ENCODE measurements at places on chromosomes 12 and 14.

DNA sequence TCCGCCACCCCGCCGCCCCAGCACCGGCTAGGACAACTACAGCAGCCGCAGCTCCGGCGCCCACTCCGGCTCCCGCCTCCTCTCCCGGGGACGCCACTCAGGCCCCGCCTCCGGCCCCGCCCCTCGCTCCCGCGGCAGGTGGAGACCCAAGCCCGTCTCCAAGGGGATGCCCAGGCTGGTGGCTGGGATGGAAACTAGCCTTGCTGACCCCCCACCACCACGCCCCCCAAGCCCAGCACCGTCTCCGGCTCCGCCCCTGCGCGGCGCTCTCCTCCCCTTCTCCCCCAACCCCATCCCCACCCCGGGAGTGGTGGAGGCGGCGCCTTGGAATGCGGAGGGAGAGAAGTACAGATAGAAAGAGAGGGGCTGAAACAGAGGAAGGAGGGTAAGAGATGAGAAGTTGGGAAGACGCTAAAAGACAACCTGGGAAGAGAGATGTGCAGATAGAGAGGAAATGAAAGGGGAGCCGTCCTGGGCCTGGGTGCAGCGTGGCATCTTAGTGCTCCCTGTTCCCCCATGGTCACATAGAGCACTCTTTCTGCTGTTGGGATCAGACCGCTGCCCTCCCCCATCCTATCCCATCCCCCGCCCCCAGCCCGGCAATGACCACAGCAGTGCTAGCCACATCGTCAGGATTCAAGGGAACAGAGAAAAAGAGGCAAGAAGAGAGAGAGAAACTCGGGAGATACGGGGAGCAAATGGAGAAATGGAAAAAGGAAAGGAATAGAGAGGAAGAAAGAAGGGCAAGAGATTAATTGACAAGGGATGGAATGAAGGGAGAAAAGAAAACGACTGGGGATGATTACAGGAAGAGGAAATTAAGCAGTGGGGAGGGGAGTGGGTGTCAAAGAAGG lies at the start of gene ITGA7:
TSS of gene ITGA7 (minus strand) at position 64 of the 854 bp plus-strand sequence. CDS start 222 bp downstream, outside the sequence.
- peak; percentile 75 for DNase-seq

DNA sequence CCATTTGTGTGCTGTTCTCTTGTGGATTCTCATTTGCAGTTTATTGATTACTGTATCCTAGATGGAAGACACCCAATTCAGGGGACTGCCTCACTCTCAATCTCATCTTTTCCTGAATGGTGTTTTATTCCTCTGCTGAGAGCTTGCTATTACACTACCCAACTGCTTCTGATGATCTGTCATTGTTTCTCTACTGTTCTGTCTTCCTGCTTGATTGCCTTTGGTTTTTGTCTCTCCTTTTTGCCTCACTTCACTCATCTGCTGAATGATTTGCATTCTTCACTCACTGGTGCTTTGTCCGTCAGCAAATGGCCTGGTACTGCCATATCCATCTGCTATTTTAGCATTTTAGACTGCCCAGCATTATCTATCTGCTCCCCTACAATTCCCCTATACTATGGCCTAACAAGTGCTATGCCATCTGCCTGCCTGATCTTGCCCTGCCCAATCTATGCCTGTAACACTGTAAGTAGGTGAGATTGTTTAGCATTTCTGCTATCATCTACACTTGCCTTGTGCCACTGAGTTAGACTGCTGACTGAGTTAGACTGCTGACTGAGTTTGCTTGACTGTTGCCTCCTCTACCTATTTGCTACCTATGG lies 335.1 kb downstream of the GPHN start:
- DNase-seq, result no peak

DNA sequence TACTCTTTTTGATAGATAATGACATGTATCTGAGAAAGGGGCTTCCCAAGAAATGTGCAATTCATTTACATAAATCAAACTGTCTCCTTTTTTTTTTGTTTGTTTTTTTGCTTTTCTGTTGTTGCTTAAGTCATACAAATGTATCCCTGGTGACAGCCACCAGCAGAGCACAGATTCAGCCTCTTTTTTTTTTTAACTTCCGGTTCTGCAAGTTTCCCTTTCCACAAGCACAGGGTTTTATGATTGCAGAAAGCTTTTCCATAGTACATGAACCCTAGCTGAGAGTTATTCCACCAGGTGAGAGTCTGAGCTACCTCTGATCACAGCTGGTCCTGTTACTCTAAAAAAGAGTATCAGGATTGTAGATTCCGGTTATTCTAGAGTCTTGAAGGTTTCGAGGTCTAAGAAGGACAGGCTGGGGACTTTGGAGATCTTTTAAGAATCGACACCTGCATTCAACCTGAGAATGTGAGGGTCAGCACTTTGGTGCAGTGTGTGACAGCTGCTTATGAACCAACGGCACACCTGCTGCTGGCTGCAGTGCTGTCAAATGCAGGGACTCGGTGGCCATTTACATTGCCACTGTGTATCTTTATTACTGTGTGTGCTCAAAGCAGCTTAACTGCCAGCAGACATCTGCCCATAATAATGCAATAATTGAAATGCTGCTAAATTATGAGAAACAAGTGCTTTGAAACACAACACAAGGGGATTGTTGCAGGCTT lies 551.7 kb downstream of the NRXN3 start:
- DNase-seq, result no peak

- DNase-seq, result no peak
These were observed 43.0 kb upstream of the CCND2 start for GRCh38 chr12:4230526-4230925.

DNA sequence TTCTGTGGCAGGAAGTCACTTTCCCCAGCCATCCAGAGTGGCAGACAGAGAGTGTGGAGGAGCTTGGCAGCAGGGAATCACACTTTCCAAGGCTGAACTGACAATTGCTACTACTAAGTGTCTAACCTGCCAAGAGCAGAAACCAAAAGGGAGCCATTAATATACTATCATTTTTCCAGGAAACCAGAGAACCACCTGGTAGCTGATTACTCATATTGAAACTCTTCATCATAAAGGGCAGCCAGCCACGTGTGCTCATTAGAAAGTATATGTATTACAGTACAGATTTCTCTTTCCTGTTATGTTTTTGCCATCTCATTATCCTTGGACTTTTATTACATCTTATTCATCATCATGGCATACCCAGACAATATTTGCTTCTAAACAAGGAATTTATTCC lies 374.9 kb downstream of the GXYLT1 start:
- DNase-seq, result no peak

Data from activated CD4-positive, alpha-beta T cell treated with anti-CD3 and anti-CD28 coated beads for 36 hours (primary cell).